CD14-positive monocyte (primary cell): ENCODE measurements at places on chromosomes 12 and 14.
A peak's percentile ranks its signal among the peaks of the same experiment; 100 is the strongest.

GRCh38 chr14:30551460-30551859, 7.5 kb upstream of the G2E3 start:
- no peak overlapping the region for H3K27ac ChIP-seq
- no peaks in the 10 kb centered on the region for H3K4me1 ChIP-seq
- peaks cover 10% of the 10 kb centered on the region for H3K27me3 ChIP-seq
- no peak overlapping the region for H3K4me3 ChIP-seq

DNA sequence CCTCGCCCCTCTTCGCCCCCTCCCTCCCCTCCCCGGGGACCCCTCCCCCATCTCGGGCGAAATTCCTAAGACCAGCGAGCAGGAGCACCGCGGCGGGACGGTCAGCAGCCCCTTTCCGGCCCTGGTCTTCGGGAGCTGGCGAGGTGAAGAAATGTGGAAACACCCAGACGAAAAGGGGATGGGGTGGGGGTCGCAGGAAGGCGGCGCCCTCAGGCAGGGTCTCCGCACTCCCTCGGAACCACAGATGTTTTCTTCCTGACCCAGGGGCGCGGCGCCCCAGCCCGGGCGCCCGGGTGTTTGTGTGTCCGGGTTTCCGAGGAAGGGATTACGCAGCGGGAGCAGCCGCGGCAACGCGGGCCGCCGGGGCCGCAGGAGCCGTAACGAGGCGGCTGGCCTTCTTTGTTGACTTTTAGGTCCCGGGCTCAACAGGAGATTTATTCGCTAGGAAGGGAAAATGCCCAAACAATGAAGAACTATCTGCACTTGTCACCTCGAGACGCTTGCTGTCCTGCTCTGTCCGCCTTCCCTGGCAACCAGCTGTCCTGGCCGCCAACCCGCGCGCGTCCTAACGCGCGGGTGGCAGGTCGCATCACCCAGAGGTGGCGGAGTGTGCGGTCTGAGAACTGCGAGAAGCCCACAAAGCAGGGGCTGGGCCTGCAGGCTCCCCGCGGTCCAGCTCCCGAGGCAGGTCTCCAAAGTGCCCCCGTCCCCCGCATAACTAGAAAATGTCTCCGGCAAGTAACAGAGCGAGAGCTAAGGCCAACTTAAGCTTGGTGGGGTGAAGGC, 7.0 kb downstream of the FOXA1 start:
- H3K27me3 ChIP-seq, result peaks cover 79% of the 10 kb centered on the region
- H3K4me3 ChIP-seq, result no peak overlapping the region
- no peaks in the 10 kb centered on the region for H3K36me3 ChIP-seq
- DNase-seq, result no peak
- no peak overlapping the region for H3K27ac ChIP-seq

DNA sequence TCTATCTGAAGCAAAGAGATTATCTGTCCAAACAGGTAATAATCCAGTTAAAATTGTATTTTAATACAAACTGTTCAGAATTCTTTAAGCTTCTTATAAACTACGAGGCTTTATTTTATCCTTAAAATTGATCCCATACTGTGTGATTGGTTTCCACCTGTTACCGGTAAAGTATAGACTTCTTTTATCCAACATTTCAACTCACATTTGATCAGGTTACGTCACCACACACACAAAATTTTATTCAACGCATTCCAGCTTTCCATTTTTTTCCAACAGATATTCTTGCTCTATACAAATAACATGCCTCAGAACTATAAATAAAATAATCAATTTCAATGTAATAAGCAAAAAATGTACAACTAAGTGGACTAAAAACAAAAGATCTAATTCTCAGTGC, 4.5 kb downstream of the NOVA1 start:
- H3K36me3 ChIP-seq, result no peaks in the 10 kb centered on the region
- no peak for DNase-seq
- H3K27me3 ChIP-seq, result peaks cover 28% of the 10 kb centered on the region
- no peak overlapping the region for H3K27ac ChIP-seq
- no peak overlapping the region for H3K4me3 ChIP-seq

GRCh38 chr12:51943346-51943745, 8.2 kb upstream of the ACVR1B start:
- H3K27me3 ChIP-seq, result no peaks in the 10 kb centered on the region
- no peak overlapping the region for H3K4me3 ChIP-seq

- H3K4me3 ChIP-seq, result no peak overlapping the region
- DNase-seq, result no peak
- H3K27me3 ChIP-seq, result no peaks in the 10 kb centered on the region
Observed at GRCh38 chr14:84969501-84969900, 560.4 kb upstream of the FLRT2 start.

DNA sequence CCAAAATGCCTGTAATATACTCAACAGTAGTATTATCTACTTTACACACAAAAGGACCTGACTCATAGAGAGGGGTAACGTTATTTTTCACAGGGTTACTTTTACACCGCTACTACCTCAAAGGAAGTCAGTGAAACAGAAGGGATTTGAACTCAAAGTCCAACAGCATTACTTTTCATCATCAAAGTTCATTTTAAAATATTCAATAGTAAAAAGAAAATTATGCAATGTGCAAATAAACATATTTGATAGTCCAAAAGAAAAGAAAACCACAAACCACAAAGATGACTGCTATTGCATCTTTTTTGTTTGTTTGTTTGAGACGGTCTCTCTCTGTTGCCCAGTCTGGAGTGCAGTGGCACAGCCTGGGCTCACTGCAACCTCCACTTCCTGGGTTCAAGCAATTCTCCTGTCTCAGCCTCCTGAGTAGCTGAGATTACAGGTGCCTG, 15.5 kb downstream of the KIF21A start:
- H3K4me3 ChIP-seq, result no peak overlapping the region
- no peaks in the 10 kb centered on the region for H3K36me3 ChIP-seq
- no peaks in the 10 kb centered on the region for H3K4me1 ChIP-seq
- no peak overlapping the region for H3K27ac ChIP-seq
- DNase-seq, result no peak

GRCh38 chr12:57755454-57756372, 810 bp downstream of the MARCHF9 start:
- peaks cover 7% of the 10 kb centered on the region for H3K27me3 ChIP-seq
- H3K27ac ChIP-seq, result peak overlapping the region; percentile 35
- H3K36me3 ChIP-seq, result peaks cover 6% of the 10 kb centered on the region

DNA sequence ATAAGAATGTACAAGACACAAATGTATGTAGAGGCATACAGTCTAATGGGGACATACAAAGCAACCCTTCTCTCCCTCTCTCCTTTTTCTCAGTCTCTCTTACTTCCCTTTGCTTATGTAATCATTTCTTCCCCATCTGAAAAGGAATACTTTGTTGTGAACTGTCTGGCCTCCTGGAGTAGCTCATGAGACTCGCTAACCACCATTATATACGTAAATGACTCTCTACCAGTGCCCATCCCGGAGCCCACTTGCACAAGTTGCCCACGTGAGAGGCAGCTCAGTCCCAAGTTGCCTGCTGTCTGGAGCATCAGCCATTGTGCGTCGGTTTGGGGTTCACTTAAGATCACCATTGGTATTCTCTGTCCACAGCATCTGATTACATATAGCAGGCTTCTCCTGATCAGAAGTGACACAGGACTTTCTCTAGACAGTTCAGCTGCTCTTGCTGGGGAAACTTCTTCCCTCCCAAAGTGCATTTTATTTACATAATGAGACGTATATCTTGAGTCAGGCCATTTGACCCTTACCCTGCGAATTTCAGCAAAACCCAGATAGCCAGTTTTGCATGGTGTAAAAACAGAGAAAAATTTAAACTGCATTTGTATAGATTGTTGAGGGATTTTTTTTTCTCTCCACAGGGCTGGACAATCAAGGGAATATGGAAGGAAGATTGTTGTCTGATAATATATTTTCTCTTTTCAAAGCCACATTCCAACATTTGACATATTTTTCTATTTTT, 220.7 kb upstream of the EGLN3 start:
- H3K27me3 ChIP-seq, result peaks cover 5% of the 10 kb centered on the region
- no peaks in the 10 kb centered on the region for H3K36me3 ChIP-seq
- H3K4me1 ChIP-seq, result peaks cover 8% of the 10 kb centered on the region
- H3K4me3 ChIP-seq, result no peak overlapping the region
- H3K27ac ChIP-seq, result no peak overlapping the region

GRCh38 chr12:8629486-8630033, 16.9 kb upstream of the AICDA start:
- H3K4me1 ChIP-seq, result no peaks in the 10 kb centered on the region
- DNase-seq, result no peak
- no peak overlapping the region for H3K4me3 ChIP-seq
- no peaks in the 10 kb centered on the region for H3K27me3 ChIP-seq

GRCh38 chr14:54503486-54503885, 6.2 kb upstream of the CGRRF1 start:
- H3K4me3 ChIP-seq, result no peak overlapping the region
- DNase-seq, result peak; percentile 59
- no peaks in the 10 kb centered on the region for H3K36me3 ChIP-seq
- H3K27me3 ChIP-seq, result no peaks in the 10 kb centered on the region
- H3K4me1 ChIP-seq, result peaks cover 42% of the 10 kb centered on the region

DNA sequence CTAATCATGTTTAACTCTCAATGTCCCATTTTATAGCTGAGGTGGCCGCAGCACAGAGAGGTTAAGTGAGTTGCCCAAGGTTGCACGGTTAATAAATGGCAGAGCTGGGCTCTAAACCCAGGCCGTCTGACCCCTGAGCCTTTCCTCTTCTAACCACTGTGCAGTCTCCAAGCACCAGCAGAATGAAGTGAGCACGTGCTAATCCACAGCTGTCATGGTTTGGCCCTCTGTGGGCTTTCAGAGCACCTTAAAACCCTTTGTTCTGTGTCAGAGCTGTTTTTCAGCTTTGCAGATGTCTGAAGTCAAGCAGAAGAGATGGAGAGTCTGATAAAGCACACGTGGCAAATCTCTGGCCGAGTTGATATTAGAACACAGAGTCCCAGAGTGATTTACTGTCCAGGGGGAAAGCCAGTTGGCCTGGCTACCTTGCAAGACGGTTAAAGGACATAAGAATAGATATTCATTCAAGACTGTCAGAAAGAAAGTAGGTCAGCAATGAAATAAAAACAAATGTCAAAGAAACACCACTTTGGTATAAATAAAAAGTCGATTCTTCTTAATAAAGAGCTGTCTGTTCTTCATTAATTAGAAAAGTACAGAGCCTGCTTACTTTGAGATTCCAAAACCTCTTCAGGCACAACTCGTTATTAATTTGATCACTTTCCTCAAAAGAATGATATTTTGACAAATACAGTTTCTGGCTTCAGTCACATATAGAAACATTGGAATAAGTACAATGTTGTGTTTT, 107.3 kb downstream of the CRADD start:
- no peak overlapping the region for H3K27ac ChIP-seq
- no peaks in the 10 kb centered on the region for H3K27me3 ChIP-seq
- DNase-seq, result no peak
- H3K4me1 ChIP-seq, result no peaks in the 10 kb centered on the region
- no peaks in the 10 kb centered on the region for H3K36me3 ChIP-seq
- H3K4me3 ChIP-seq, result no peak overlapping the region

- peak overlapping the region; percentile 70 for H3K27ac ChIP-seq
- H3K36me3 ChIP-seq, result peaks cover 13% of the 10 kb centered on the region
- no peak overlapping the region for H3K4me3 ChIP-seq
- no peak for DNase-seq
- H3K4me1 ChIP-seq, result peaks cover 16% of the 10 kb centered on the region
Observed at GRCh38 chr12:122412851-122413433, 9.5 kb downstream of the CLIP1 start.

GRCh38 chr14:58138714-58139482, 13.1 kb downstream of the ARMH4 start:
- H3K4me1 ChIP-seq, result no peaks in the 10 kb centered on the region
- no peak for DNase-seq
- no peak overlapping the region for H3K4me3 ChIP-seq
- no peak overlapping the region for H3K27ac ChIP-seq
- H3K27me3 ChIP-seq, result no peaks in the 10 kb centered on the region

- no peaks in the 10 kb centered on the region for H3K4me1 ChIP-seq
- no peak overlapping the region for H3K4me3 ChIP-seq
- peaks cover 2% of the 10 kb centered on the region for H3K27me3 ChIP-seq
- no peaks in the 10 kb centered on the region for H3K36me3 ChIP-seq
Observed at GRCh38 chr12:104426926-104427546, 29.7 kb upstream of the CHST11 start.

DNA sequence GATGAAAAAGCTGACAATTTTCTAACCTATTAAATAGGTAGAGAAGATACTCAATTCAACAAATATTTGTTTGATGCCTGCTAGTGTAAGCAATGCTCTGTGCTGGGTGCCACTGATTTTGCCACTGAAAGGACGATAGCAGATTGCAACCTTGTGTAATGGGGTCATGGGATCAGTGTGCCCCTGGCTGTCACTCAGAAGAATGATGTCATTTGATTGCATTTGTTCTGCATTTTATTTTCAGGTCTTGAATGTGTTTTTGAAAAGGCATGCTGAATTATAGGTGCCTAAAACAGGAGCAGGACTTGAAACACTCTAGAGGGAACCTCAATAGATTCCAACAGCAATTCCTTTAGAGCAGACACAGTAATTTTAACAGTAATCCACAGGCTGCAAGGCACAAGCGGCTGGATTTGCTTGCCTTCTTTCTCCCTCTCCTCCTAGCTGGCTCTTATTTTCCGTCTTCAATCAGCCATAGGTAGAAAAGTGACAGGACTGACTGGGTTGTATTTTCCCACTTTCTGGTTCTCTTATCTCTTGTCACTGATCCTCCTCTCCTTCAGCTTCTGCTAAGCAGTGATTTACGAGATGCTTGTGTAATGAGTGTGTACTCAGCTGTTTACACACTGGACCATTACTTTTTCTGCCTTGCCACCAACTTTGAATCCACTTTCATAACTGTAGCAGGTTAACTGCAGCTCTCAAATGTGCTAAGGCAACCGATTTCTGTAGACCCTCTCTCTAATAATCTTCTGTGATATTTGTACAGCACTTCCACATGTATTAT, 4.1 kb downstream of the PLXNC1 start:
- DNase-seq, result peak; percentile 49
- H3K27ac ChIP-seq, result no peak overlapping the region
- peaks cover 37% of the 10 kb centered on the region for H3K4me1 ChIP-seq
- peak overlapping the region; percentile 92 for H3K4me3 ChIP-seq
- no peaks in the 10 kb centered on the region for H3K27me3 ChIP-seq
- H3K36me3 ChIP-seq, result peaks cover 2% of the 10 kb centered on the region

DNA sequence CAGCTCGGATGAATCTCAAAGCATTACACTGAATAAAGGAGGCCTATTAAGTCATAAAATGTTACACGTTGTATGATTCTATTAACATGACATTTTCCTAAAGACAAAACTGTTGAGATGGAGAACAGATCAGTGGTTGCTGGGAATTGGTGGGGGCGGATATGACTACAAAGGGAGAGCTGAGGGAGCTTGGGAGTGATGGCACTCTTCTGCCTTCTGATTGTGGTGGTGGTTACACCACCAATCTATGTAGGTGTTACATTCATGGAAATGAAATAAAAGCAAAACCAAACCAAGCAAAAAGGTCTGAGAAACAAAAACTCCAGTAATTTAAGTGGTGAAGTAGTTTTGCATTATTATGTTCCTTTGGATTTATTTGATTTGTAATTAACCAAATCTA, 16.4 kb upstream of the EVL start:
- no peaks in the 10 kb centered on the region for H3K4me1 ChIP-seq
- DNase-seq, result no peak
- H3K36me3 ChIP-seq, result no peaks in the 10 kb centered on the region
- no peak overlapping the region for H3K27ac ChIP-seq
- no peak overlapping the region for H3K4me3 ChIP-seq
- H3K27me3 ChIP-seq, result no peaks in the 10 kb centered on the region
